IPS-NIHi11 (cell line): ENCODE measurements at places on chromosomes 5 and 9.

GRCh38 chr5:135386886-135387628, 12.0 kb downstream of the MACROH2A1 start:
- peak; percentile 31 for DNase-seq

GRCh38 chr9:911005-911404, 65.5 kb upstream of the DMRT3 start:
- DNase-seq = peak; percentile 42

- no peak for DNase-seq
Measured at GRCh38 chr9:121393318-121393717, 23.3 kb upstream of the STOM start.

DNA sequence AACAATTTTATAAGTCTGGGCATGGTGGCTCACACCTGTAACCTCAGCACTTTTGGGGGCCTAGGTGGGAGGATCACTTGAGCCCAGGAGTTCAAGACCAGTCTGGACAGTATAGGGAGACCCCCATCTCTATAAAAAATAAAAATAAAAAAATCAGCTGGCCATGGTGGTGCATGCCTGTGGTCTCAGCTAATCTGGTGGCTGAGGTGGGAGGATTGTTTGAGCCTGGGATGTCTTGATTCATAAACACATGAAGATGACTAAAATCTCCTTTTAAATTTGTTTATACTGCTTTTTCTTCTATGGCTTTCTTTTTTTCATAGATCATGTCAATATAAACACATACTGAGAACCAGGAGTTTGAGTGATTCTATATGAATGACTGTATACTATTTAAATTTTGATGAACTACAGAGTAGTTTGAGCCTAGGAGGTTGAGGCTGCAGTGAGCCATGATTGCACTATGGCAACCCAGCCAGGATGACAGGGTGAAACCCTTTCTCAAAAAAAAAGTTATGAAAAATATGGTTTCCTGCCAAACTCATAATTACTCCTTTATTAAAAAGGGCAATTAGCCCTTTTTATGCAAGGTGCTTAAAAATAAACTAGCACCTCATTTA, 14.2 kb downstream of the RIC1 start:
- DNase-seq = no peak

- no peak for DNase-seq
Measured at GRCh38 chr5:53568871-53569270, 8.4 kb downstream of the NDUFS4 start.

- DNase-seq = peak; percentile 69
Measured at GRCh38 chr5:177317959-177318377, 6.3 kb upstream of the MXD3 start.

DNA sequence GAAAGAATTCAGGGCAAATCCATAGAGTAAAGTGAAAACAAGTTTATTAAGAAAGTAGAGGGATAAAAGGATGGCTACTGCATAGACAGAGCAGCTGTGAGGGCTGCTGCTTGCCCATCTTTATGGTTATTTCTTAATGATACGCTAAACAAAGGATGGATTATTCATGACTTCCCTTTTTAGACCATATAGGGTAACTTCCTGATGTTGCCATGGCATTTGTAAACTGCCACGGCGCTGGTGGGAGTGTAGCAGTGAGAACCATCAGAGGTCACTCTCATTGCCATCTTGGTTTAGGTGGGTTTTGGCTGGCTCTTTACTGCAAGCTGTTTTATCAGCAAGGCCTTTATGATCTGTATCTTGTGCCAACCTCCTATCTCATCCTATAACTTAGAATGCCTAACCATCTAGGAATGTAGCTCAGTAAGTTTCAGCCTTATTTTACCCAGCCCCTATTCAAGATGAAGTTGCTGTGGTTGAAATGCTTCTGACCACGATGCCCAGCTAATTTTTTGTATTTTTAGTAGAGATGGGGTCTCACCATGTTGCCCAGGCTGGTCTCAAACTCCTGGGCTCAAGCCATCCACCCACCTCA, 42.1 kb downstream of the RFK start:
- no peak for DNase-seq
